ENCODE measurements at places on chromosomes 3 and 15.

- DNase-seq = no peak
These were observed 132.1 kb upstream of the TRIM42 start for GRCh38 chr3:140545756-140546155.

DNA sequence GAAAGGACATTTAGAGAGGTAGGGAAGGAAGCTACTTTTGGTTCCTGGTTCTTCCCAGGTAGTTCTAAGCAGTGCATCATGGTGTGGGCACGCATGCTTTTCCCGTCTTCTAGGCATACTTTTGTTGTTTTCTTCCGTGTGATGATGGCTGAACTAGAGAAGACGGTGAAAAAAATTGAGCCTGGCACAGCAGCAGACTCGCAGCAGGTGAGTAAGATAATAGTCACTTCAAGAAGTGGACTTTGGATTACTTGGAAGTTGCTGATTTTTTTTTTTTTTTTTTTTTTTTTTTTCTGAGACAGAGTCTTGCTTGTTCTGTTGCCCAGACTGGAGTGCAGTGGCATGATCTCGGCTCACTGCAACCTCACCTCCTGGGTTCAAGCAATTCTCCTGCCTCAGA lies 17.9 kb downstream of the FANCD2OS start:
- DNase-seq = no peak

DNA sequence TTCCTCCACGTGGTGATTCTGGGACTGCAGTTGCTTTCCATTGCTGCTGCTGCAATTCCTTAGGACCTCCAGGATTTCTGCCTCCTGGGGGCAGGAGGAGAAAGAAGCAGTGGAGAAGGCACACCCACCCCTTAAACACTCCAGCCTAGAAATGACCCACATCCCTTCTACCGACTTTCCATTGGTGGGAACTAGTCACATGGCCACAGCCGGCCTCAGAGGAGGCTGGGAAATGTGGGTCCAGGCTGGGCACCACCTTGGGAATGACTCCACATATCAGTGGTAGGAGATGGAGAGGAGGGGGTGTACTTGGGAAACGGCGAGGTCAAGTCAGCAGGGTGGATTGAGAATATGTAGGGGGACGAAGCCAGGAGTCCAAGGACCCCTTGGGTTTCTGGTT lies 269.4 kb upstream of the CTDSPL start:
- no peak for DNase-seq

DNA sequence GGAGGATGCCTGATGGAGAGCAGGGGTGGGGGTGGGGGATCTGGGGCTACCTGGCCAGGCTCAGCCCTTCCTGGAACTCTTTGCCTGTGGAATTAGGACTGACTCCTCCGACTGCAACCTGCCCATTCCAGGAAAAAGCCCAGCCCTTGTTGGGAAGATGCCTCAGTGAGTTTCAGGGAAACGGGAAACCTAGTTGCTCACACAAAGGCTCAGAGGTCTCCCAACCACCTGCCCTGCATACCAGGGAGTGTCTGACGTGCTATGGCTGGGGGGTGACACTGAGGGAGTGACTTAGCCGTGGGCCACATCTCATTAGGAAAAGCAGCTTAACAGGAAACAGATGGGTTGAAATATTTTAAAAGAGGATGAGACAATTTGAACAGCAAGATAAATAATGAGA lies 27.9 kb downstream of the CYP8B1 start:
- no peak for DNase-seq

- peak; percentile 86 for DNase-seq
These were observed 50.8 kb upstream of the RPL32 start for GRCh38 chr3:12891985-12892839.

DNA sequence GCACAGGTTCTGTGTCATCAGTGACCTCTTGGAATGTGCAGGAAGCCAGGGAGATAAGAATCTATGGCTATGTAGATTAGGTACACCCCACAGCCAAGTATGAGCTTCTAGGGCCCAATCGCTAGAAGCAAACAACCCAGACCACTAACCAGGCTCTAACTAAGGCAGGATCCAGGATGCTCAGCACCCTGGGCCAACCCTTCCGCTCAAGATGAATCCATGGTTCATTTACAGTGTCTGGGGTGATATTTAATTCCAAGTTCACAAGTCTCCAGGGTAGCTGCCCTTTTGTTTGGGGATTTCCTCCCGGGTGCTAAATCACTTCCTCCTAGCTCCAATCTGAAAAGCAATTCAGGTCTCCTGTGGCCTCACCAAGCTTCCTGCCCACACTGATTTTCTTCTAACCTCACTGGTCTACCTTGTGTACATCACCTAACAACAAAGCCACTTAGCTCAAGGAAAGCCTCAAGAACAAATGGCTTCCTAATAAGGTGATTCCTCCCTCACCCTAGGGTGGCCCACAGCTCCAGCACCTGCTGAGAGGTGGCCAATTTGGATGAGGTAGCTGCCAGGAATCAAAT lies 2.4 kb downstream of the EHD4 start:
- peak; percentile 58 for DNase-seq

GRCh38 chr3:27521179-27521871 lies 37.1 kb upstream of the SLC4A7 start:
- peak; percentile 96 for DNase-seq

DNA sequence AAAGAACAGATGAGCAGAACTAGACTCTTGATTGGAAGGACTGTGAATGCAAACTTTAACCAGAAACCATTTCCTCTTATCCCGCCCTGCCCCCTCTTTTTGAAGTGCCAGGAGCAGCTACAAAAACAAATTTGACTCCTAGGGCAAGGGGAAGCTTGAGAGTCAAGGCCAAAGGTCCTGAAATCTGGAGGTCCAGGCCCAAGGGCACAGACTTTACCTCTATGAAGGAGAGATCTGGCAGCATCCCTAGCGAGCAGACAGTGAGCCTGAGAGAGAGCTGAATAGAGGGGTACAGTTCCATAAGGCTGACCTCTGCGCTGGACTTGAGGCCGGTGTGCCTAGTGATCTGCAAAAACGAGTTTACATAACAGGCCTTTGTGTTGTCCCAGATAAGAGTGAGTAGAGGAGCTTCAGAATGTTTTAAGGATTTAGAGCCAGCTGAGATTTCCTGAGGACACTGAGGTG lies 5.1 kb downstream of the RAB43 start:
- peak; percentile 65 for DNase-seq

GRCh38 chr3:136473716-136474326 lies 223.7 kb downstream of the PCCB start:
- DNase-seq = no peak

GRCh38 chr3:141452045-141452444 lies 34.8 kb upstream of the RASA2 start:
- DNase-seq = peak; percentile 84

DNA sequence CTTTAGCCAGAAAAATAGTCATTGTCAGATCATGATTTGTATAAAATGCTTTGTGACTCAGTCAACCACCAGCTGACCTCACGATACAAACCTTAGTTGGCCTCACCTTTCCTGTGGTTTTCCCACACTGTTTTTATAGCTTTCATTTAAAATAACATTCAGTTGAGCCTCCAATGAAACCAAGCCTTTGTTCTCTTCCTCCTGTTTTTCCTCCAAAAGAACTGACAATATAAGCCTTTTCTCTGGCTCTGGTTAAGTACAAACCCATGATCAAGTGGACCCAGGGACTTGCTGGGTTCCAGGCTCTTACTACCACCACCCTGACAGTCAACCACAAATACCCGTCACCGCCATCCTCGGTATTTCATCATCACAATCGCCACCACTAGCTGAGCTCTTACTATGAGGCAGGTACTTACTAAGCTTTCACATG lies 81.7 kb downstream of the TAMM41 start:
- DNase-seq = no peak

DNA sequence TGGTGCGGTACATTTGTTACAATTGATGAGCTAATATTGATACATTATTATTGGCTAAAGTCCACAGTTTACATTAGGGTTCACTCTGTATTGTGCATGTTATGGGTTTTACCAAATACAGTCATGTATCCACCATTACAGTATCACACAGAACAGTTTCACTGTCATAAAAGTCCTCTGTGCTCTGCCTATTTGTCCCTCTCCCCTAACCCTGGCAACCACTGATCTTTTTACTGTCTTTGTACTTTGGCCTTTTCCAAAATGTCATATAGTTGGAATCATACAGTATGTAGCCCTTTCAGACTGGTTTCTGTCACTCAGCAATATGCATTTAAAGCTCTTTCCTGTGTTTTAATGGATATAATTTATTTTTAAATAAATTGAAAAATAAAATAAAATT lies 83.1 kb upstream of the SLC4A7 start:
- DNase-seq = no peak

GRCh38 chr3:132445817-132446216 lies 28.5 kb downstream of the DNAJC13 start:
- DNase-seq = peak; percentile 43

- DNase-seq = peak; percentile 66
These were observed 56.9 kb downstream of the LRCH3 start for GRCh38 chr3:197847866-197848401.

DNA sequence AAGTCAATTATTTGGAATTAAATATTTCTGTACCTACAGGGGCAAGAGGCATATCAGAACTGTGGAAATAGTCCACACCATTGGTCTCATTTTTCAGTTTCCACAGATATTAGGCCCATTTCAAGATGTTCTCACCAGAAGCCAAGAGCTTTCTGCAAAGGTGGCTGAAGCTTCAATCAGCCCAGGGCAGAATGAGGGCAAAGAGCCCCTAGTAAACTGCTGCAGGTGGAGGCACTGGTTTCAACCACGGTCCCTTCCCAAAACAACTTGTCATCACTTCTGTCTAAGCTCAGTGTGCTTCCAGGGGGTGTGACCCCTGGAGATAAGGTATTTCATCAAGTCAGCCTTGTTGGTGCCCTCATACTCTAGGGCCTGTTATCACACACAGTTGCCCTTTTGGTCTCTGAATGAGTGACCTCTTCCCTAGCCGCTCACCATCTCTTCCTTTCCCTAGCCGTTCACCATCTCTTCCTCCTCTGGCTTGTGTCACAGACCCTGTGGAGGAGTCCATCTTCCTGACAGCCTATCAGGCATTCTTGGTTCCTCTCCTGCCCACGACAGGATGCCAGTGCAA lies 21.2 kb downstream of the IL17RD start:
- no peak for DNase-seq

- no peak for DNase-seq
These were observed 47.5 kb upstream of the SEMA4B start for GRCh38 chr15:90153658-90154057.

DNA sequence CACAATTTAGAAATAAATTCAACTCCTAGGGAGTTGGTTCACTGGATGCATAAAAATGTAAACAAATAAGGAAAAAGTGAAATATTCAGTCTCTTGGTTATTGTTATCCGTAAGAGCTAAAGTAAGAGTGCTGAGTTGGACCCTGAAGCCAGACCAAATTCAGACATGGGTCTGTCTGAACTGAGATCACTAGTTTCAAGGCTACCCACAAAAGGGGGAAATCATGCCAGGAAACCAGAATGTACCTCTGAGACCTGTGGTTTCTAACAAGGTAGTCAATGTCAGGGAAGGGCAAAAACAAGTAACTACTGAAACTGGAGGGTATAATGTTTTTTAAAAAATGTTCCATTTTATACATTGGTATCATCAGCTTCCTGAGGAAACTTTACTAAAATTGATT lies 35.2 kb upstream of the GOLGA6L2 start:
- DNase-seq = no peak

DNA sequence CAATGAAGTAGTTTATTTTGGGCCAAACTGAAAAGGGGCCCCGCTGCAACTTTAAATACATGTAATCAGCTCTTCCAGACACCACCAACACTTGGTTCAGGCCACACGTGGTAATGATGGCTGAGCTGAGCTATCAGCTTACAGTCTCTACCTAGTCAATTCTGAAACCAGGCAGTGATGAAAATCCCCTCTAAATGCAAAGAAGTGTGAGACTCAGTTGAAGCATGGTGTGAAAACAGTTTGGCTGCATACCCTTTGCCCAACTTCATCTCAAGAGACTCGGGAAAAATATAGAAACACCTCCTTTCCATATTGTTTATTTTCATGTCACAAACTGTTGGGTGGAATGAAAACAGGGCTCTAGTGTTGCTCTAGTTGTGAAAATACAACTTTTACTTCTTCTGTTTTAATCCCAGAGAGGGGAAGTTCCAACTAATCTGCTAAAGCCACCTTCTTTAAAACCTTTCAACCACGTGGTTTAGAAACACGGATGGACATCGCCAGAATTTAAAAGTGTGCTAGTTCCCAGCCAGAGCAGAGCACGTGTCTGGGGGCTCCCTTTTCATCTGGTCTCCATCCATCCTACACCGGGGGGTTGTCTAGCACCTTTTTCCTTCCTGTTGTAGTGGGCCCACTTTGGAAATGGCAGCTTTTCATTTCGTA lies 229.1 kb downstream of the EPHB1 start:
- DNase-seq = no peak

GRCh38 chr3:195070336-195070735 lies 200.6 kb downstream of the XXYLT1 start:
- DNase-seq = no peak

DNA sequence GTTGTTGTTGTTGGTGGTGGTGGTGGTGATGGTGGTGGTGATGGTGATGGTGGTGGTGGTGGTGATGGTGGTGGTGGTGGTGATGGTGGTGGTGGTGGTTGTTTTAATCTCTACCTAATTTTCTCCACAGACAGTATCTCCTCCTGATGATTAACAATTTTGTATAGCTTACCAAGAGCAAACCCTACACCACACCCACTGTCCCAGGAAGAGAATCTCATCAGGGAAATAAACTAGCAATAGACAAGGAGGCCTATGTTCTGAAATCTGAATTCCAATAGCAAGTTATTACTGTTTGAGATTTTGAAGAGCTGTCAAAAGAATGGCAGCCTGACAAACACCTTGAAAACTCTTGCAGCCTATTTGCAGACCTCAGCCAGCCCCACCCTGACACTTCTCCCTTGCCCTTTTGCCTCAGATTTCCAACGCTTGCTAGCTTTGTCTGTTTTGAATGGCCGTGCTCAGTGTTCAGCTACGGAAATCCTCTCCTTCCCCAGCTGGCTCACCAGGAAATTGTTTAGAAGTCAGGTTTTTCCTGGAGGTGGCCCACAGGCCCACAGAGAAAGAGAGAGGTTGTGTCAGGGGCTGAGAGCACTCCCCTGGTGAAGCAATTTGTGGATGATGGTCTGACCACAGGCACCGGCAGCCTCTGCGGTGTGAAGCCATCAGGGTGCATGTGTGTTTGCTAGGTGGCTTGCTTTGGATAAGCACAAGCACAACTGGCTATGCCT lies 101.6 kb downstream of the MAGI1 start:
- no peak for DNase-seq

DNA sequence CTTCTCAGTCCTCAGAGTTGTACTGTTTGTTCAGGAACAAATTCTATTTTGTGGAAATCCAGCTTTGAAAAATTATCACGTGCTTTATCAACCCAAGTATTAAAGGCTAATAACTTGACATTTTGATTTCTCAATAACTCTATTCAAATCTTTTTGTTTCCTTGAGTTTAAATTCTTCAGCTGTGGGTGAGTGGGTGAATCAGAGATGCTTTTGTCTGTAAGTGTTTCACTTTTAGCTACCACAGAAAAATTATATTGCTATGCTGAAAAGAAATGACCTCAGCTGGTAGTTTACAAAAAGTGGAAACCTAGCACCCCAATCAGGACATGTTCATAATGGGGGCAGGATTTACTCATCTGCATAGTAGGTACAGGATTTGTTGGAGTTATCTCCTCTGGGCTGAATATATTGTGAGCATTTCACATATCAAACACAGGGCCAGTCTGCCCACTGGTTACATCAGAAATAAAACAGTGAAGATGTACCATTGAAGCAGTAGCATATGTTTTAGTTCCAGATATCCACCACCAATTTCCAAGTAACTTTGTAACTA lies 30.5 kb downstream of the MINDY4B start:
- no peak for DNase-seq

Data from suppressor macrophage (primary cell).